ENCODE measurements at places on chromosomes 4 and X.

- peak; percentile 64 for DNase-seq
These were observed 1138.8 kb downstream of the ARAP2 start for GRCh38 chr4:35105486-35105885.

GRCh38 chrX:70257423-70258288, 2.3 kb downstream of the P2RY4 start:
- no peak for DNase-seq

GRCh38 chrX:39645178-39645895, 452.4 kb downstream of the BCOR start:
- peak; percentile 32 for DNase-seq

- no peak for DNase-seq
These were observed 14.6 kb downstream of the SYTL4 start for GRCh38 chrX:100717363-100717762.

DNA sequence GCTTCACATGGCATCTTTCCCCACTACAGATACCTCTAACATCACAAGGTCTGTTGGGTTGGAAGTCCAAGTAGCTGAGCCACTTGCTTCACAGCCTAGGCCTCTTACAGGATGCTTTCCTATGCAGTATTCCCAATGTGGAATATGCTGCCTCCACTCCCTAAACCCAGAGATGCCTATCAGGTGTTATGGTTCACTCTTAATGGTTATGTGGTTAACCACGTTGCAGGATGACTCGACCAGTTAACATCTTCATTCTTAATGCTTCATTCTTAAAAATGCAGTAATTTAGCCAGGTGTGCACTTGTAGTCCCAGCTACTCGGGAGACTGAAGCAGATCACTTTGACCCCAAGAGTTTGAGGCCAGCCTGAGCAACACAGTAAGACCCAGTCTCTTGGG, 24.2 kb downstream of the HAUS3 start:
- DNase-seq = peak; percentile 85

DNA sequence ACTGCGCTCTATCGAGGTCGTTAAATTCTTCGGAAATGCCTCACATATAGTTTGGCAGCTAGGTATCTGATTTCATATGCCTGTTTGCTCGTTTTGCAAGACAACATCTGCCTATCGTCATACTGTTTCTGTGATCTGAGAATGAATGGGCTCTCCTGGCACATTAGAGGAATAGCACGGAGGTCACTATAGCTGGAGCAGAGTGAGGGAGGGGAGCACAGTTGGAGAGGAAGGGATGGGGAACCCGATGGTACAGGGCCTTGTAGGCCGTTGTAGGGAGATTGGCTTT, 552 bp downstream of the IKBKG start:
- no peak for DNase-seq

DNA sequence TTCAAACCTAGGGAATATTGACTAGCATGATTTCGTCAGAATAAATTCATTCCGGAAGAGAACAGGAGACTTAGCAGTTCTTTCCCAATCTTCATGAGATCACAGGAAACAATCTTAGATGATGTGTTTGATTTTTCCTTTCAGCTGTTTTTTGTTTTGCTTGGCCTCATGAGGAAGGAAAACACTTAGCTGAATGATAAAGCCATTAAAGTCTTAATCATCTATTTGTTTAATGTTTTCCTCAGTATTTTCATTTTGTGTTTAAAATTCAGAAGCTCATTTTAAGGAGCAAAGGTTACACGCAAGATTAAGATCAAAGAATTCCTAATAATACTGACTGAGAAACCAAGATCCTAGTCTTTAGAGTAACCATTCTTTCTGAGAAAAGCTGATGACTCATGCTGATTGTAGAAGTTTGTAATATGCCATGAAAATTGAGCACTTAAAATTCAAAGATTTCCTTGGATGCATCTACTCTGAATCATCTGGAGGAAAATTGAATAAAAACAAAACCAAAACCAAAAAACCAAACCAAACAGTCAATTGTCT, 15.4 kb upstream of the TBC1D19 start:
- DNase-seq = peak; percentile 93

- no peak for DNase-seq
These were observed 55.4 kb downstream of the UGT2B4 start for GRCh38 chr4:69440308-69440707.

- DNase-seq = no peak
These were observed 681 bp upstream of the UPF3B start for GRCh38 chrX:119853444-119853843.

Measured in PC-3 (cell line).